Activated T-helper 1 cell treated with Interleukin-2 at 50 U/mL for 16 hours (primary cell): ENCODE measurements at places on chromosomes 11 and 22.

DNA sequence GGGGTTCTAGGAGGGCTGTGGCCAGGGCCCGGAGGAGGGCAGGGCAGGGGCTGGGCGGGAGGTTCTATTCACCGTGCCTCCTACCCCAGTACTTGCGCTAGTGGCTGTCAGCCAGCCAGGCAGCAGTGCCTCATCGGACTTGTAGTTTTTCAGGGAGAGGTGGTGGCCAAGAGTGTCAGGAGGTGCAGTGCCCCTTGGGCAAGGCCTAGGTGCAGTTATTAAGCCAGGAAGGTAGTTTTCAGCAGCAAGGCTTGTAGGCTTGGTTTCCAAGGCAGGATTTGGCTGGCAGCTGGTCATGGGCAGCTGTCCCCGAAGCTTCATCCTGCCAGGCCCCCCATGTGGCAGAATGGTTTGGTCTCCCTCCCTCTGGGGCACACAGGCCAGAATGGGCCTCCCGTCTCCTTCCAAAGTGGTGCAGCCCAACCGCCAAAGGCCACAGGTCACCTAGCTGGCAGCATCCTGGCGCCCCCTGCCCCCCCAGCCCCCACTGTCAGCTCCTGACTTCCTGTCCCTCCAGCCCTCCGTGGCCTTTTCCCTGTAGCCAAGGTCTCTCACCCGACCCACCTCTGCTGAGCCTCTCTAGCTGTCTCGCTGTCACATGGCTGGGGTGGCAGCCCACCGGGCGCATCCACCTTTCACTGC lies 8.5 kb downstream of the CCDC88B start:
- no peak for DNase-seq

DNA sequence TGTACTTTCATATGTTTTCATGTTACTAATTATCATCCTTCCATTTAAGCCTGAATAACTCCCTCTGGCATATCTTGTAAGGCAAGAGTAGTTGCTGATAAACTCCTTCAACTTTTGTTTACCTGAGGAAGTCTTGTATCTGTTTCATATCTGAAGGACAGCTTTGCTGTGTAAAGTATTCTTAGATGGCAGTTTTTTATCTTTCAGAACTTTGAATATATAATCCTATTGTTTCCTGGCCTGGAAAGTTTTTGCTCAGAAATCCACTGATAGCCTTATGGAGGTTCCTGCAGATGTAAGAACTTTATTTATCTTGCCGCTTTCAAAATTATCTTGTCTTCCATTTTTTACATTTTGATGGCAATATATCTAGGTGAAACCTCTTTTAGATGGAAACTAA lies 69.1 kb downstream of the KCNQ1OT1 start:
- no peak for DNase-seq

- no peak for DNase-seq
These were observed 8.5 kb downstream of the AMOTL1 start for GRCh38 chr11:94776351-94777321.

DNA sequence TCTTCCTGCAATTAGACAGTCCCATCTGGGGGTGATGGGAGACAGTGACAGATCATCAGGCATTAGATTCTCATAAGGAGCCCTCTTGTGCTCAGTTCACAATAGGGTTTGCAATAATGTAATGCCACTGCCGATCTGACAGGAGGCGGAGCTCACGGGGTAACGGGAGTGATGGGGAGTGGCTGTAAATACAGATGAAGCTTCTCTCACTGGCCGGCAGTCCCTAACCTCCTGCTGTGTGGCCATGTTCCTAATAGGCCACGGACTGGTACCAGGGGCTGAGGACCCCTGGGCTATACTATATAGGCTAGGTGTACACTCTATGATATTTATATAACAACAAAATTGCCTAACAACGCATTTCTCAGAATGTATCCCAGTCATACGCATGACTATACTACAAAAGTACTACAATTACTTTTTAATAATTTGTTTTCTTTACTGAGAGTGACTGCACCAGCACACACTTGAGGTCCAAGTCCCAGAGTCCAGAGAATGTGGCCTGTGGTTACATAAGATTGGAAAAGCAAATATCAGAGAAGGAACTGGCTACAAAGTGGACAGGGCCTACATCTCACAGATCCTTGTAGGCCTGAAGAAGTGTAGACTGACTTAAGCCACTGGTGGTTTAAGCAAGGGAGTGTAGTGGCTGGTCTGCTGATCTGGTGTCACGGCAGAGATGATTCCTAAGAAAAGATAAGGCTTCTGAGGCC lies 200.0 kb downstream of the LARGE1 start:
- no peak for DNase-seq

DNA sequence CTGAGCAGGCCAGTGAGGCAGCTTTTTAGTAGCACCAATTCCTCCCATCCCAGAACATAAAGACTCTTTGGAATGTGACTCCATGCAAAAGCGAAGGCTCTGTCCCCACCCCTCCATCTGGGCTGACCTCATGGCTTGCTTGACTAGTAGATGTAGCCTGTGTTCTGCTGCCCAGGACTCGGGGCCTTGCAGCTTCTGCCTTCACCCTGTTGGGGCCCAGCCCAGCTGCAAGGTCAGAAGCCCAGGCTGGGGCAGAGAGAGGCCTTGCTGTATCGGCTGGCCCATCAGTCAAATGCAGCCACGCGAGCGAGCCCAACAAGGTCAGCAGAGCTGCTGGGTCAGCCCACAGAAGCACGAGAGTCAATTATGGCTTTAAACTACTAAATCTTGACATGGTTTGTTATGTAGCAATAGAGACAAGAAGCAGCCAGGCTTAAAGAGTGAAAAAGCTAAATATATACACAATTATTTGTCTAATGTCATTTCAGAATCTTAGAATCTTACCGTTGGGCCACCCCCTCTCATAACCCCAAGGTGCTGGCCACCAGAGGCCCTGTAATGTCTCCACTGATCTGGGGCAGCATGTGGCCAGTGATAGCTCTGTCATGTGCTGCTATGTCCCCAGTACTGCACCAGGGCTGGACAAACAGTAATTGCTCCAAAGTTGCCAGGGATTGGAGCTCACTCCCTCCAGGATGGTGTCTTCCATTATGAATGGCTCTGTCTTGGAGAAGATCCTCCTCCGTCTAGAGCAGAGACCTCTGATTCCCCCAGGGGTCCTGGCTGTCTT lies 10.4 kb upstream of the WNT11 start:
- DNase-seq, result no peak

DNA sequence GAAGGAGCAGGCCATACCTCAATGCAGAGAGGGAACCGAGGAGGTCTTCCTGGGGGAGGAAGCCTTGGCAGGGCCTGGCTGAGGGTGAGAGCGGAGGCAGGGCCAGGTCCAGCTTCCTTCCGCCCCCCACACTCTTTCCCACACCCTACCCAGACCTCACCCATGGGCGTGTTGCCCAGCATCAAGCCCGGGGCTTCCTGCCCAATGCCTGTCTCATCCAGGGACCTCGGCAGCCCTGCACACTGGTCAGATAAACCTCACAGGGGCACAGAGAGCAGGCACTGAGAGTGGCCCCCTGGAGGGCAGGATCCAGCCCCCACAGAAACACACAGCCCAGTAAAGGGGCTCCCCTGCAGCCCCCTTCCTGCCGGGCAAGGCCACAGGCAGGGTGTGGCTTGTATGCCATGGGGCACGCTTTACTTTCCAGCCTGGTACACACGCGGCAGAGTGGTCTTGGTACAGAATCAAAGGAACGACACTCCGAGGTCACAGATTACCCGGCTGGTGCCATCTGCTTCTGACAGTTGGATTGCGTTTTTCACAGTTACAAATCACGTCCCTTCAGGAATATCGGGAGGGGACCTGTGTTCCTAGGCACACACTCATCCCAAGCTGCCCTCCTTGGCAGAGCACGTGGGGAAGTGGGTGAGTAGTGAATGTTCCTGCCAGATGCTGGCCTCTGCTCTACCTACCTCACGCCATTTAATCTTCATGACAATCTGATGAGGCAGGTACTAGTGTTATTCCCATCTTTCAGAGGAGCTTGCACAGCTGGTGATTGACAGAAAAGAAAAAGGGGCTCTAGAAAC lies 20.0 kb upstream of the CD5 start:
- DNase-seq, result no peak

DNA sequence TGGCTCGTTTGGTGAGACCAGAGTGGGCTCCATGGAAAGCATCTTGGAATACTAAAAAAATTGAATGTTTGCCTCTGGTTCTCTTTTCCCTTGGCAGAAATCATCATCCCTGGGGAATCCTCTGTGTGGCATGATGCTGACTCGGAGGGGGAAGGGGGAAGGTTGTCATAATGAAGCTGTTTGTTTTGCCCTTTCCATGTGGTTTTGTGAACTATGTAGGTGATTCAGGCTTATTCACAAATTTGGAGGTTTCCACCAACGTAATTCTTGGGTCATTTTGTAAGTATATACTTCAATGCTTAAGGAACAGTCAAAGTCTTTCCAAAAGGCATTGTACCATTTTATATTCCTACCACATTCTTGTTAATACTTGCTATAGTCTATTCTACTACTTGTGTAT lies 754.0 kb upstream of the FAT3 start:
- DNase-seq, result no peak

- no peak for DNase-seq
These were observed 38.5 kb downstream of the TTC17 start for GRCh38 chr11:43397251-43397650.

GRCh38 chr11:61707574-61707973 lies 27.4 kb downstream of the DAGLA start:
- no peak for DNase-seq

GRCh38 chr22:44482776-44483175 lies 15.3 kb downstream of the RTL6 start:
- DNase-seq, result no peak

- DNase-seq, result no peak
These were observed 15.9 kb downstream of the UBASH3B start for GRCh38 chr11:122671400-122671891.

DNA sequence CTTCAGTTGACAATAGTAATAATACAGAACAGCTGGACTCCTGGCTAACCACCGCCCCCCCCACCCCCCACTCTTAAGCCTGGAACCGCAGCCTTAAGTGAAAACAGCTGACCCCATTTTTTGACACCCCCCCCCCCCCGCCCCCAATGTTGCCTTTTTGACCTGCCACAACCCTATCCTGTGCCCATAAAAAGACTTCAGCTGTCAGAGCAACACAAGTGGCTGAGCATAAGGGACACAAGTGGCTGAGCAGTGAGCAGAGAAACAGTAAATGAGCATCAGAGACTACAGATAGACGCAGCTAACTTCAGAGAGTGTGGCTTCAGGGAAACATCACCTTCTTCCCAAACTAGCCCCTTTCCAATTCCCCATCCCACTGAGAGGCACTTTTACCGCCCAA lies 1493.8 kb downstream of the LRRC4C start:
- DNase-seq, result no peak

DNA sequence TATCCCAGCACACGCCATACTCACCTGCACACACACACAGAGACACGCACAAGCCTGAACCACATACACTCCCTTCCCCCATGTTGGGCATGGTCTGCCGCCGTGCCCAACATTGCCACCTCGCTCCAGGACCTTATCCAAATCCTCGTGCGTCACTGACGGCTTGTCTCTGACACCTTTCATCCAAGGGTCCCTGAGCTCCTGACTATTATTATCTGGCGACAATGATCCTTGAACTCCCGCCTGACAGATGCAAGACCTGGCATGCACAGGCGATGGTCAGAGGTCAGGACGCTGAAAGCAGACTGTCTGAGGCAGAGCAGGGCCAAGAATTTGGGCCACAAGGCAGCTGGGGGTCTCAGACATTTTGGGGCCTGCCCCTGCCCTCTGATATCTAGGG lies 4.2 kb downstream of the MB start:
- no peak for DNase-seq

- no peak for DNase-seq
These were observed 30.8 kb downstream of the MPPED1 start for GRCh38 chr22:43442386-43443151.

DNA sequence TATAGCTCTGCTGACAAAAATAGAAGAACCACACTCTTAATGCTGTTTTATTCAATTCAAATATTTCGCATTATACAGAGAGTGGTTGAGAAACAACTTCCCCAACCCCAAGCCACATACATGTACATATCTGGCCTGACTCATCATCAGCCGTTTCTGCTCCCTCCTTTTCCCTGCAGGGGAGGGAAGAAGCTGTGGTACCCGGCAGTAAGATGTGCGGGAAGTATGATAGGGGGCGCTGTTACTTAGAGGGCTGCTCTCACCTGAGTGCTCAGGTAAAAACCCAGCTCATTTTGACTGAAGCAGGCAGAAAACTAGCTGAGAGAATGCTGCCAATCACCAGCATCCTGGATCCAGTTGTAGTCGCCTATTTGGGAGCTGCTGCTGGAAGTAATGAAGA lies 85.5 kb downstream of the NELL1 start:
- no peak for DNase-seq

- no peak for DNase-seq
These were observed 213.9 kb downstream of the SBF2 start for GRCh38 chr11:10080138-10080537.

DNA sequence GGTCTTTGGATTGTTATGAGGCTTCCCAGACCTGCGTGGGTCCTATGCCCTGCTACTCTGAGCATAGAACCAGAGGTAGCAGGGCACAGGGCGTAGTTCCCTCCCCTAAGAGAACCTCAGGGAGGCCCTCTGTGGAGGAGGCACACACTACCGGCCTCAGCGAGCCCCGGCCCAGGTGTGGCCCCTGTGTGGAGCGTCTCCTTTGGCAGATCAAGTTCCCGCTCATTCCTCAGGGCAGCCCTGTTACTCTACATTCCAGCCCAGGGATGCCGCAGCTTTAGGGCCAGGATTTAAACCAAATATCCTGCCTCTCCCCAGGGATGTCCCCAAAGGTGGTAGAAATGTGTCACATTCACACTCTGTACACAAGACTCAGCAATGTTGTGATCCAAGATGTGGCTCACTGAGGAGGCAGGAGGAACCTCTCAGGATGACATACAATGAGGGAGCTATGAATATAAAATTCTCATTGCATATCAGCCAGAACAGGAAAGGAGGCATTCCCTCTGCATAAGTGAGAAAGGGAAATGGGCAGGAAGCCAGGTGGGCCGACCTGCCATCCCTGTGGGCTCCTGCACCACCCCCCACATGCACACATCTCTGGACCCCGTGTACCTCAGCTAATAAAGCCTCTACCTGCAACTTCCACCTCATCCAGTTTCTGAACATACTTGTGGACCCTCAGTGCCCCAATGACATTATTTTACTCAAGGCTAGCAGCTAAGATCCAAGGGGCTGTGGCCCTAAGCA lies 131.9 kb upstream of the TEAD1 start:
- DNase-seq, result no peak

DNA sequence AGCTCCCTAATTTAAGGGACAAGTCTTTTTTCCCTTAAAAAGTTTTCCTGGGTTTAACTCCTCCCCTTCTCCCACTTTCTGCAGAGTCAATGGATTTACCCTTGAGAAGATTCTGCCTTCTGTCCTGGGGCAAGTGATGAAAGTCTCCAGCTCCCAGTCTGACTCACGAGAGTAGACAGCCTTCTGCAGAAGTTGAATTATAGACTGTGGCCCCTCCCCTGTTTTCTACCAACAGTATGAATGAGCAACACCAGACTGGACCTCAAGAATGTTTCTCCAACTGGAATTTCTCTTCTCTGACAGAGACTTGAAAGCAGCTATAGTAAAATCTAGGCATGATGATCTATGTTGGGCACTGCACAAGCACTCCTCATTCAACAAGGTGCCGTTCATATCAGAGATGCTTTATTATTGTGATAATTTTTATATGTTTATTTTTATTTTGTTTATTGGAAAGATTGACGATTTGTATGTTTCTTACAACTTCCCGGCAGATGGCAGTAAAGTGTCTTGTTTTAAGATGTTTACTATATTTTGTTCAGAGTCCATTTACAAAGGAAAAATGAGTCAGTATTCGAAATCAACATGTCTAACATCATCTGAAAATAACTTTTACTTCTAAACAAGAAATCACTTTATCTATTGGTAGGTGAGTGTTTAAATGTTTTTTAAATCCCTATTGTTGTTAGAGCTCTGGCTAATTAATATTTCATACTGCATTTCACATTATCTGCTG lies 56.6 kb downstream of the LMO2 start:
- DNase-seq, result no peak

GRCh38 chr22:42376711-42377554 lies 55.3 kb downstream of the NFAM1 start:
- no peak for DNase-seq
